Right renal cortex interstitium (tissue), 3 donors: ENCODE measurements at places on chromosomes 6 and 20. TPM values are rescaled to one million over a fixed set of nuclear protein-coding genes. Genes with fewer than 3 reads are reported as not detected.

DNA sequence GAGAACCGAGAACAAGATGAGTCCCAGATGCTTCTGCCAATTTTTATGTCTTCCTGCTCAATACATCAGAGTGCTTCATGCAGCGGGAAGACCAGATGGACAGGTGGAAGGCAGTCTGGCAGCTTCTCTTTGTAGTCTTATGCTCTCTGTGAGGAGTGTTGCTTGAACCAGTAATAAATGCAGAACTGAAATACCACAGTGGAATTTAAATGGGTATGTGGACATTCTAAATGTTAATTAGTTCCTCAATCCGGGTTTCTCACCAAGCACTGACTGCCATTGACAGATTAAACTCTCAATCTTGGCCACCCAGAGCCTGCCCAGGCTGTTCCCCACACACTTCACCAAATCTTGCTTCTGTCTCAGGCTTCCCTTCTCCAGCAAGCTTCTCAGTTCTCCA is 695.5 kb upstream of the CHD6 start:
- no peak for DNase-seq

DNA sequence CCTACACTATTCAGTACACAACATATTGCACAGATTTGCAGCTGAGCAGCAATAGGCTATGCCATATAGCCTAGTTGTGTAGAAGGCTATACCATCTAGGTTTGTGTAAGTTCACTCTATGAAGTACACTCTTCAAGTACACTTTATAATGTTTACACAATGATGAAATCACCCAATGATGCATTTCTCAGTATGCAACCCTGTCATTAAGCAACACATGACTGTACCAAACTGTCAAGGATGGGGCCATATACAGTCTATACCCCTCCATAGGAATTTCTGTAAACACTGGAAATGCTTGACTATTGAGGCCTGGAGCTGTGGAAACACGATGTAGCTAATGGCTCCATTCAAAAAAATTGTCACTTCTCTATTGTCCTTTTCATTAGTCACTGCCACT is 535.4 kb downstream of the EPM2A start:
- DNase-seq: no peak

- peak; percentile 4 for DNase-seq
Measured at GRCh38 chr6:115717062-115717461, 343.6 kb downstream of the FRK start.

- no peak for DNase-seq
Measured at GRCh38 chr6:81847866-81848265, 95.4 kb upstream of the TENT5A start.

DNA sequence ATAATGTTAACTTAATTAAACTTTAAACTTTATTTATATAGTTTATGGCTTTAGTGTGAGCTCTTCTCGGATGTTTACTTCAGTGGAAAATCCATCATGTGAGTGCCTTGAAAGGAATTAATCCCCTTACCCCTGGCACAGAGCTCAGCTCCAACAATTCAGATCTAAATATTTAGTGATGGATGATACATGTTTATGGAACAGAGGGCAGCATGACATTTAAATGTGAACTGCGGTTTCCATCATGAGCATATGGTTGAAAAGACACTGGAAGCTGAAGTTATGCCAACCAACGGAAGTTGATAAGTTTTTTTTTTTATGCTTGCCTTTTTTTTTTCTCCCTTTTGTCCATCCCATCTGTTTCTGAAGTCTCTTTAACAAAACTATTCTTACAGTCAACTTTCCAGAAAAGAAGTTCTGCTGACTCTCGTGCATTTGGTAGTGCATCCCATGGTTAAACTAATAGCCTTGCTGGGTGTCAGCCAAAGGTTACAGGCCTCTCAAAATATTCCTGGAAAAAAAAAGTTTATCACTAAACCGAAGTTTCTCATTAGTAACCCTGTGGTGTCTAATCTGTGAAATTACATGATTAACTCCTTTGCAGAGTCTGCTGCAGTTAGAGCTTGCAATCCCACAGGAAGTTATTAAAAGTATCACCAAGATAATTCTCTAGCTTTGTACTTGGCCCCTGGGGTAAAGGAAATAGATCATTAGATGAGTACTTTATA is 243.9 kb upstream of the TCF21 start:
- peak; percentile 81 for DNase-seq

GRCh38 chr6:42104095-42104803 is 38.2 kb downstream of the C6orf132 start:
- DNase-seq: no peak

- DNase-seq: no peak
Measured at GRCh38 chr6:90502866-90503407, 83.9 kb downstream of the MAP3K7 start.

GRCh38 chr6:64013011-64013410 is 377.4 kb downstream of the PHF3 start:
- no peak for DNase-seq

- no peak for DNase-seq
Measured at GRCh38 chr6:6565069-6565468, 23.5 kb upstream of the LY86 start.

- no peak for DNase-seq
Measured at GRCh38 chr6:14656078-14656521, 538.5 kb downstream of the CD83 start.

DNA sequence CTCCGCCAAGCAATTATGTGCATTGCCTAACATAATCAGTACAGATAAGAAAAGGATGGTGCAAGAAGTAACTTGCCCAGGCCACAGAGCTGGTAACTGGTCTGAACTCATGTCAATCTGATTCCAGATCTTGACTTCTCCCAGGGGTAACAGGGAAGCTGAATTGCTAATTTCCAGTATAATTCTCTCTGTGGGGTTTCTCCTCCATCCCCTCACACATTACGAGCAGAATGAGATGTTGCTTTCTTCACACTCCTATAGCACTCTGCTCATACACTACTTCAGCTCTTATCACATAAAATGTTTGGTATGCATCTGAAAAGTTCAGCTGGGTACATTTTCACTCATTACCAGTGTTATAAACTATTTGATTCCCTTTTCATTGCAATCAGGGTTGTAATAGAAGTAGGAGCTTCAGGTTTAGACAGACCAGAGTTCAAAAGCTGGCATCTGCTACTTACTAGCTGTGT is 24.0 kb upstream of the LRRC1 start:
- no peak for DNase-seq

- no peak for DNase-seq
Measured at GRCh38 chr6:32177183-32177787, 920 bp upstream of the RNF5 start.

DNA sequence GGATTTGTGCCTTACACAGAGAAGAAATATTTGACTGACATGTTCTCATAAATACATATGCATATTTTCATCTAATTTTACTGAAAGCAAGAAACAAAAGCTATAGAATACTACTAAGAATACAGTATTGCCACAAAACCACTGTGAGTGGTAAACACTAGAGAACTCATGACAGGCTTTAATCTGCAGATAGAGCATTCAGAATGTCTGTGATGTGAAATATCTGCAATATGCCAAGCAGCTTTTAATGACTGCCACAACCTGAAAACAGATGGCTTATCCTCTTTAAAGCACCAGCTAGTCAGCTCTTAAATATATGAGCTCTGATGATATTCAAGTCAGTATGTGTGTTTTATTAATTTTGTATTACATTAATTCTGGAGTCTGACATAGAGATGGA is 3.4 kb downstream of the NAPB start:
- no peak for DNase-seq

DNA sequence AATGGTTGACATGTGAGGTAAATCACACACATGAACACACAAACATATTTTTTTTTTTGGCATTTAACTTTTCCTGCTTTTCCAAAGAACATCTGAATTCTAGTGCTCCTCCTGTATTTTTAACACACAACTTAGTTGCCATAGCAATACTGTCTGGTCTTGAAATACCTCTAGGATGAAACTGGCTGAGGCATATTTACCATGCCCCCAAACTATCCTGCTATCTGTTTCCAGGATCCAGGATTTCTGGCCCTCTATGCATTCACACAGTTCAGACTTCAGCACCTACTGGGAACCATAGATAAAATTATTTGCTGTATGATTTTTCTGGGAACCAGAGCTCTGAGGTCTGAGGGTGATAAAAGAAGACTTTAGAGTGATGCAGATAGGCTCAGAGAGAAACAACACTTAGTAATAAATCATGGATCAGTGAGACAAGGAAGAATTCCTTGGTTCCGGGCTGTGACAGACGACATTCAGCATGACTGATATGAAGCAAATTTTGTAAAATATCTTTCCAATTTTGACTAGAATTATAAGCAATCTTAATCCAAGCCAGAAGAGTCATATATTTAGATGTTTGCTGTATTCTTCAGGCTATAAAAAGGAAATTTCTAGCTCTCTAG is 359.7 kb downstream of the BTBD9 start:
- DNase-seq: no peak

DNA sequence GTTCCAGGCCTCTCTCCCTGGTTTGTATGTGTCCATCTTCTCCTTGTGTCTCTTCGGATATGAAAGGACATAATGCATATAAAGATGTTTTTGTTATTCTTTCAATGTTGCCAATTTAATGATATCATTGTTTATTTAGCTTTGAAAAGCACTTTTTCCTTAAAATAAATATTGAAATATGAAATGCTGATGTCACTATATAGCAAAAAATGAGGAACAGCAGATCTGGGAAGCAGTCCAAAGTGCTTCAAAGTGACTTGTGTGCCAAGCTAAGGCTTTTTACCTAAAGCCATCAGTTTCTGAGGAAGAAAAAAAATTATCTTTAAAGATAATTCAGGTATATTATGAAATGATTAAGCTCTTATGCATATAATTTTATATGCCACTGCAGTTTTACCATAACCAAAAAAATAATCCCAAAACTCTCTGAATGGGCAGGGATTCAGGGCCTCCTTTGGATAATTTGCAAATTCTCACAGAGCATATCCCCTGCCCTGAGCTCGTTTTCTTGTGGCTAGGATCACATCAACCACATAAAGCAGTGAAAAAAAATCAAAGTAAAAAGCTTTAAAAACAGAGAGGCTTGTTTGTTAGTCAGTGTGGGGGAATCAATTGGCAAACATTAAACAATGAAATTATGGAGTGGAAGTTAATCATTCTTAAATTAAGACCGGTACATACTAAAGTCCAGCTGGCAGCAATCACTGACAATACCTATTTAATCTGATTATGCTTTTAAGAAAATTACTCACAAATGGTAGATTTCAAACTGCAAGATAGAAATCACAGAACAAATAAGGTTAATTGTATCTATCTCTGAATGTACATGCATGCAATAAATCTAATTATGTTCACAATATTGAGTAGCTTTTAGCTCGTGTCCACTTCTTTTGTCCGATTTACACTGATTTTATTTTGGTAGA is 1027.9 kb upstream of the ADGRB3 start:
- DNase-seq: no peak

- DNase-seq: no peak
Measured at GRCh38 chr20:15706719-15707118, 866.5 kb downstream of the KIF16B start.

DNA sequence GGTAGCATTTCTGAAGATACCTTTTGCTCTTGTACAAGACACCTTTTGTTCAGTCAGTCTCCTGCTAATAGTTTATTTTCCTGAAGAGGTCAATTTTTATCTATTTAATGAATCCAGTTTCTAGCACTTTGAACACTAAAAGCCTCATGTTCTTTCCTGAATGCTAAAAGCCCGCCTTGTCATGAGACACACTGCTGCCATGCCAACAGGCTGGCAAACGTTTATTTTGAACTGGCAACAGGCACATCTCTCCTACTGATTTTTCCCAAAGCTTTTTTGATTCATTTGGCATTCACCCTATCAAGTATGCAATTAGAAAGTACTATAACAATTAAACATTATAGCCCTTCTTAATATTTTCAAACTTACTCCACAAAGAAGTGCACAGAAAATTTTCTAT is 421.2 kb upstream of the EYS start:
- DNase-seq: no peak

- no peak for DNase-seq
Measured at GRCh38 chr6:37947468-37947867, 127.9 kb downstream of the ZFAND3 start.

Gene CST1
- not detected for polyA plus RNA-seq

Gene DNMT3B
- 6.9 TPM for polyA plus RNA-seq

Gene MYL9
- polyA plus RNA-seq: 211 TPM

Gene TRPC4AP
- 69.7 TPM for polyA plus RNA-seq

Gene LAMP5
- polyA plus RNA-seq: 9.3 TPM

Gene PTGIS
- 31.6 TPM for polyA plus RNA-seq

Gene PNPLA1
- 2.1 TPM for polyA plus RNA-seq

Gene SCRT2
- 0.04 TPM for polyA plus RNA-seq

Gene PRKN
- polyA plus RNA-seq: 8.3 TPM

Gene TRMT6
- polyA plus RNA-seq: 18.8 TPM

Gene SPEF1
- 2.0 TPM for polyA plus RNA-seq

Gene NT5E
- polyA plus RNA-seq: 5.5 TPM

Gene MUC21
- not detected for polyA plus RNA-seq

Gene CALHM4
- polyA plus RNA-seq: 1.3 TPM

Gene TXLNB
- polyA plus RNA-seq: 2.4 TPM
